ENCODE measurements at places on chromosomes 16 and 17.

DNA sequence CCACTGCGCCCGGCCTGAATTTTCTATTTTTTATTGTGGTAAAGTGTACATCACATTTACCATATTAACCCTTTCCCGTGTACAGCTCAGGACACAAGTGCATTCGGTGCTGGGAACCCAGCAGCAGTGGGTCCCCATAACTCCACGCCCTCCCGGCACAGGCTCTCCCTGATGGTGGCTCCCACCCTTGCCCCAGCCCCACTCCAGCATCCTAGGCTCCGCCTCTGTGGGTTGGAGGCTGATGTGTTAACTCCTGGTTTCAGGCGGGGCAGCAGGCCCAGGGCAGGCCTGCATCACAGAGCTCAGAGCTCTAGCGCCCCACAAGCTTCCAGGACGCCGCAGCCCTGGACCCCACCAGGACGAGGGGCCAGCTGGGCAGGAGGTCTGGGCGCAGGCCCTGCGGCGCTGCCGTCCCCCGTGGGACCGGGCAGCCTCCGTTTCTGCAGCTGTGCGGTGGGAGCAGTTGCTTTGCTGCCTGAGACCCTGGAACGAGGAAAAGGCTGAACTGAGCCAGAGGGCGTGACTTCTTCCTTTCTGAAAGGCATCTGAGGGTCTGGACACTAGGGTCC is 19.6 kb downstream of the ZFPM1 start:
- no peak for DNase-seq

DNA sequence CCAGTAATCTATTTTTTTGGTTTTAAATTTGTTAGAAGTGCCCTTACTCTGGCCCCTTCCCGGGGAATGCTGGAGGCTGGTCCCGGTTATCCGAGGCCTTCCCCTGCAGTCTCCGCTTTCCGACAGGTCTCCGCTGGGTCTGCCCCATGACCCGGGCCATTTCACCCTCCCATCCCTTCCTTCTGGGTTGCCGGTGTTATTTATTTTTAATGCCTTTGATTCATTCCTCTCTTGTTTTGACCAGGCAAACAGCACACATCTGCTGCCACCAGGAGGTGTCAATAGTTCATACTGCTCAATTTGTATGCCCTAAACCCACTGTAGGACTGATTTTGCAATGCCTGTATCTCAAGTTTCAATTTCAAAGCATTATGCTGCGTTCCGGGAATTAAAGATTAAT is 113.2 kb upstream of the IRX5 start:
- peak; percentile 25 for DNase-seq

- peak; percentile 86 for DNase-seq
Observed at GRCh38 chr16:3188925-3189825, 1.2 kb downstream of the OR1F1 start.

- DNase-seq = no peak
Observed at GRCh38 chr17:69581061-69581961, 166.8 kb downstream of the MAP2K6 start.

DNA sequence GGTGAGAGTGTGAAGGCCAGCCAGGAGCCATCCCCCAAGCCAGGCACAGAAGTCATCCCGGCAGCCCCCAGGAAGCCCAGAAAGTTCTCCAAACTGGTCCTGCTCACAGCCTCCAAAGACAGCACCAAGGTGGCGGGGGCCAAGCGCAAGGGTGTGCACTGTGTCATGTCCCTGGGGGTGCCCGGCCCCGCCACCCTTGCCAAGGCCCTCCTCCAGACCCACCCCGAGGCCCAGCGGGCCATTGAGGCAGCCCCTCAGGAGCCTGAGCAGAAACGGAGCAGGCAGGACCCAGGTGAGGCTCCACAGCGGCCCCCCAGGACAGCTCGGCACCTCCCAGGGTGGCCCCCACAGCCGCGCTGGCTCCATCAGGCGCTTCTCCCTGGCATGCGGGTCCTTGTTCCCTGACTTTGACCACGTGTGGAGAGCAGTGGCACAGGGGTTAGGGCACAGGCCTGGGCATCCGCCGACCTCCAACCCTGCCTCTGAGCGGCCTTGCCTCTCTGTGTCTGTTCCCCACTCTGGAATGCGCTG is 13.5 kb downstream of the FLYWCH2 start:
- DNase-seq = peak; percentile 33

Measured in H7 (cell line).